ENCODE measurements at places on chromosomes 5 and 9.

GRCh38 chr5:170429014-170429413, 39.8 kb upstream of the KCNMB1 start:
- peak; percentile 14 for DNase-seq

GRCh38 chr9:130263601-130264413, 1.8 kb upstream of the HMCN2 start:
- peak; percentile 15 for DNase-seq

GRCh38 chr5:80711938-80712337, 57.2 kb upstream of the DHFR start:
- DNase-seq: no peak

- DNase-seq: no peak
These were observed 760.9 kb upstream of the ACO1 start for GRCh38 chr9:31623511-31623910.

DNA sequence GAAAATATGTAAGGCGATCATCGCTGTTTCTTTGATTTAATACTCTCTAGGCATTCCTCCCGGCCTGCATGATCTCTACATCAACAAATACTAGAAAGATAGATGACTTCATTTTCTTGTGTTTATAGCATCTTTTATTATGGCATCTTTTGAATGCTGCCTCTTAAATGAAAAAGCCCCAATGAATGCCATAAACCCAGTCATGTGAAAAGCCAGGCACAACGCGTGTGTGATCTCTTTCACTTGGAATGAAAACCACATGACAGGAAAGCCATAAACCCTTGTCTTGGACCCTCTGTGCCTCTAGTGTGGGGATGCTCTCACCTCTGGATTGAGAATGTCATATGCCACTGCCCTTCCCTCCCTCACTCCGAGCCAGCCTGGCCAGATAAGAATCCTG, 476.2 kb downstream of the SEMA5A start:
- DNase-seq: no peak

DNA sequence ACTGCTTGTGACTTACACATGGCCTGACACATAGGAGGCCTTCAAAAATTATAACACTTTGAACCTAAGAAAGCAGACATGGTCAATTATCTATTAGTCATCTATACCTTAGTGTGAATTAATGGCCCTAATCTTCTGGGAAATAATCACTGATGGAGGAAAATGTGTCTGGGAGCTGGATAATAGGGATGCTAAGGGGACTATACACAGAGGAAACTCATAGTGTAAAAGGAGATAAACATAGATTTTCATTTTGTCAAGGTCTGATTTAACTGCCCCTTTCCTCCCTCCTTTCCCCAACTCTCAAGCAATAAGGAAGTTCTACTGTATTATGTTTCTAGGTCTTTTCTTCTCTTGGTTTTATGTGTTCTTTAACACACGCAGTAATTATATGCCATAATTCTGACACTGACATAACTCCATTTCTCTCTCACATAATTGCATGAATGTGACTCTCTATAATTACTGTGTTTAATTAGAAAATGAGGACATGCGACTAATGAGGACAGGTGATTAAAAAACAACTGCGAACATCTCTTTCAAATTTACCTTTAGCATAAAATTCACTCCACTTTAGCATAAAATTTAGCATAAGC, 18.7 kb upstream of the PRELID2 start:
- no peak for DNase-seq

Measured in common myeloid progenitor, CD34-positive (primary cell).